Activated CD8-positive, alpha-beta memory T cell treated with anti-CD3 and anti-CD28 coated beads for 1 hour (primary cell): ENCODE measurements at places on chromosomes 13 and 19.

DNA sequence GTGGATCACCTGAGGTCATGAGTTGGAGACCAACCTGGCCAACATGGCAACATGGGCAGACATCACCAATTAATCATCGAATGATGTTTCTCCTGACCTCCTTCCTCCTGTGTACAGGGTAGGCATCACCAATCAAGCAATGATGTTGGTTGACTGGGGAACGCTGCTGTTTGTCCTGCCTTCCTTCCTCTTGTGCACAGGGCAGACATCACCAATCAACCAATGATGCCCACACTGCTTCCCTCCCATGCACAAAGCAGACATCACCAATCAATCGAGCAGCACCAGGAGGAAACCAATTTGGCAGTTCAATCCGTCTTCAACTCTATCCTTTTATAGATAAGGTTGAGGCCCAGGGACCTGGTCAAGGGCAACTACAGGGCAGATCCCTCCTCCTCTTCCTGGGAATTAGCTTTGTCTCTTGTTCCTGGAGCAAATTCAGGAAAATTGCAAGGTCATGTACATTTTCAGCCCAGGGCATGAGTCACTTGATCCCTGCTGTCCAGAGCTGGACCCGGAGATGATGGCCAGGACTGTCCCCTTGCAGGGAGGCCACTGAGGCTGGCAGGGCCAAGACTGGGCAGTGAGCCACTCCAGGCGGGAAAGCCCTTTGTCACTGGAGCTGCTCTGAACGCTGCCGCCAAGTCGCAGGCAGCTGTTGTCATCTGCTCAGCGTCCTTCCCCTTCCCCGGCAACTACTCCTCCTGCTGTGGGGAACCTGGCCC is 5.3 kb upstream of the CSNK1G2 start:
- no peak for DNase-seq

- no peak for DNase-seq
Observed at GRCh38 chr13:99883805-99884204, 87.8 kb downstream of the ZIC5 start.

GRCh38 chr13:84430015-84430414 is 547.7 kb upstream of the SLITRK1 start:
- no peak for DNase-seq

DNA sequence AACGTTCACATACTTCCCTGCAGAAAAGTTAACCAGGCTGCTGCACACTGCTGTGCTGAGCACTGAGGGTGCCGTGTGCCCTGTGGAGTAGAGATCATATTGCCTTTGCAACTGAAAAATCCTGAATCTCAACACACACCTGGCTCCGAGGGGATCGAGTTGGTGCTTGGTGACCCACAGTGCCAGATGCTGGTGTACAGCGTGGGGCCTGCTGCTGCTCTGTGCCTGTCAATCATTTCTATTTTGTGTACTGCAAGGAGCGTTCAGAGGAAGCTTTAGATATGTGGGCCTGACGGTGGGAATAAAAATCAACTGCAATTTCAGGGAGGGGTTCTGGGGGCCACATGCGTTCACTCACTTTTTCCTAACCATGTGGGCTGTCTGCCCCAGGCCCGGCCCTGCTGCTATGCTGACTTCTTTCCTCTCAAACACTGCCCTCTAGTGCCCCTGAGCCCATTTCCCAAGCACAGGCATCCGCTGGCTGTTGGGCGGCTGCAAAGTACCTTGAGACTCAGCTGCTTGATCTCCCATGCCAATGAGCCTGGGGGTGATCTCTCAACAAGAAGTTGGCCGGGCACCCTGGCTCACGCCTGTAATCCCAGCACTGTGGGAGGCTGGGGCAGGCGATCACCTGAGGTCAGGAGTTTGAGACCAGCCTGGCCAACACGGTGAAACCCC is 9.7 kb upstream of the LENG8 start:
- DNase-seq, result no peak

- DNase-seq, result no peak
Observed at GRCh38 chr13:114067886-114068651, 64.4 kb downstream of the RASA3 start.

- peak; percentile 64 for DNase-seq
Observed at GRCh38 chr13:30744056-30744680, 8.8 kb downstream of the ALOX5AP start.

- no peak for DNase-seq
Observed at GRCh38 chr13:24116131-24116530, 44.4 kb upstream of the SPATA13 start.

- no peak for DNase-seq
Observed at GRCh38 chr13:50720861-50721671, 122.4 kb downstream of the DLEU7 start.

DNA sequence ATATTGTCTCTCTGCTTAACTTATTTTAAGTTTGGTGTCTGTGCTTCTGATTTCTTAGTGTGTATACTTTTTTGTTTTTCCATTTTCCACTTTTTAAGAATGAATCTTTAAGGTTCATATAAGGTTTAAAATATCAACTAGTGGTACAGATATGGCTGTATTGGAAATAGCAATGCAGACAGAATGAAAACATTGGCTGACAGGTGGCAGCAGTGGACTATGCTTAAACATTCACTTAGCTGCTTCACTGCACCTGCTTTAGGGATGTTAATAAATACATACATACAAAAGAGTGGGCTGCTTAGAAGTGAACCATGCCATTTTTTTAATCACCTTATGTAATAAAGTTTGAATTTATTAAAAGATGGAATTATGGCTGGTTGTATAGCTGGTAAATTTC is 27.3 kb downstream of the TM9SF2 start:
- DNase-seq, result no peak

DNA sequence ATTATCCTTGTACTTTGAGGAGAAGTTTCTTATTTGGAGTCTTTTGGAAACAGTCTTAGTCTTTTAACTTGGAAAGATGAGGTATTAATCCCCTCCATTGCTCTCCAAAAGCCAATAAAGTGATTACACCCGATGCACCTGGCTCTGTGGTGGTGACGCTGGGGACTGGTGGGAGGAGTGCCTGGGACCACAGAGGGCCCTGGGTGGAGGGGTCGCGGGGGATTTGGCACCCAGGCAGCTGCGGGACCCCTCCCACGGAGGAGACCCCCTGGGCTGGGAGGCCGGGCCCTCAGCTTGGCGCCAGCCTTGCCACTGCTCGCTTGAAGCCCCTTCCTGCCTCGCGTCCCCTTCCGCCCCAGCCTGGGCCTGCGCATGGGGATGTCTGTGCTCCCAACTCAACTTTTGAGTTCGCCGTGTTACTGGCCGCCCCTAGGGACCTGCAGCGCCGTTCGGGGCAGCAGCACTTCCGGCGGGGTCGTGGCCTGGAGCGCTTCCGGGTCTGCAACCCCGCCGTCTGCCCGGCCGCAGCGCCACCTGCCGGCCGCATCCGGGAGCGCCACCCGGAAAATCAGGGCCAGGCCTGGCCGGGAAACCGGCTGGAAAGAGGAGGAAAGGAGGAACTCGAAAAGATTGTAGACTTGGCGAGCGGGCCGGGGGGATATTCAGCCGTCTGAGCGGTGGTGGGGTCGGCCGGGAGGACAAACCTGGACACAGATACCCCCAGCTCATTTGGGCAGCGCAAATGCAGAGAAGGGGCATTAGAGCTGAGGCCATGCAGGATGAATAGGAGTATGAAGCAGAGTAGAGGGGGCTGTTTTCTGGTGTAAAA is 8.4 kb downstream of the PEAK3 start:
- DNase-seq, result no peak

- DNase-seq, result no peak
Observed at GRCh38 chr19:57655443-57655842, 13.3 kb upstream of the ZSCAN4 start.

DNA sequence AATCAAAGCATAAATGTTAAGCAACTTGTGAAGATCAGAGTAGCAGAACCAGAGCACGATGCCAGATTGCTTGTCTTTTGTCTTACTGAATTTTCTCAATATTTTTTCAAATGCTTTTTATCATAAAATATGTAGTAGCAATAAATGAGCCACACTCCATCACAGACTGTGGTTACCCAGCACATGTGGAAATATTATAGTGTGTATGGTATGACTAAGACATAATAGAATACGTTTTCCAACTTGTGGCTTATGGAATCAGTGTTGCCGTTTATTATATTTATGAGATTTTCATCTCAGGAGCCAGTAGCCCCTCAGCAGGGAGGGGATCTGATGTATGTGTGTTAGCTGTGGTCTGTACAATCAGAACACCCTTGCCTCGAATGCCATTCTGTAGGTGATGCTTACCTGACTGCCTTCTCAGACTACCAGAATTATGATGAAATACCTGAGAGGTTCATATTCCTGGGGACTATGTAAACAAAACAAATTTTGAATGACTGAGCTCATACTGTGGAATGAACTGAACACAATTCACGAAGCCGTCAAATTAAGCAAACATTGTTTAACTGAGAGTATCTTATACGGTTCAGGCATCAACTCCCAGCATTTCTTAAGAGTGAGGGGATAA is 1.9 kb downstream of the SCEL start:
- DNase-seq, result no peak

DNA sequence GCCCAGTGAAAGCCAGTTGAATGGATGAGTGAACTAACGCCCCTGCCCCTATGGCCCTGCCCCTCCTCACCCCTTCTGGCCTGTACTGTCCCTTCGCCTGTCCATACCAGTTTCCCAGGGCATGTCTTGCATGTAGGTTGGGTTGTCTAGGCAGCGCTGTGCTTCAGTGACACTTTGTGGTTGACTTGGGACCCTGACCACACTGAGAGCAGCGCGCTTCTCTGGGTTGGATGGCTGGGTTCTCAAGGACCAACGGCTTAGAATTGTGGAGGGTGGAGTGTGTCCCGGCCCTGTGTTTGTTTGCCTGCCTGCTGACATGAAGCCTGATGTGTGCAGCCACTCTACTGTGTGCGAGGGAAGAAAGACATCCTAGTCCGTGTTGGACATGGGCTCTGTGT is 15.8 kb downstream of the GATAD2A start:
- no peak for DNase-seq

GRCh38 chr13:72456486-72456885 is 270.9 kb downstream of the MZT1 start:
- no peak for DNase-seq

GRCh38 chr13:77696006-77696878 is 1.2 kb upstream of the SLAIN1 start:
- no peak for DNase-seq

DNA sequence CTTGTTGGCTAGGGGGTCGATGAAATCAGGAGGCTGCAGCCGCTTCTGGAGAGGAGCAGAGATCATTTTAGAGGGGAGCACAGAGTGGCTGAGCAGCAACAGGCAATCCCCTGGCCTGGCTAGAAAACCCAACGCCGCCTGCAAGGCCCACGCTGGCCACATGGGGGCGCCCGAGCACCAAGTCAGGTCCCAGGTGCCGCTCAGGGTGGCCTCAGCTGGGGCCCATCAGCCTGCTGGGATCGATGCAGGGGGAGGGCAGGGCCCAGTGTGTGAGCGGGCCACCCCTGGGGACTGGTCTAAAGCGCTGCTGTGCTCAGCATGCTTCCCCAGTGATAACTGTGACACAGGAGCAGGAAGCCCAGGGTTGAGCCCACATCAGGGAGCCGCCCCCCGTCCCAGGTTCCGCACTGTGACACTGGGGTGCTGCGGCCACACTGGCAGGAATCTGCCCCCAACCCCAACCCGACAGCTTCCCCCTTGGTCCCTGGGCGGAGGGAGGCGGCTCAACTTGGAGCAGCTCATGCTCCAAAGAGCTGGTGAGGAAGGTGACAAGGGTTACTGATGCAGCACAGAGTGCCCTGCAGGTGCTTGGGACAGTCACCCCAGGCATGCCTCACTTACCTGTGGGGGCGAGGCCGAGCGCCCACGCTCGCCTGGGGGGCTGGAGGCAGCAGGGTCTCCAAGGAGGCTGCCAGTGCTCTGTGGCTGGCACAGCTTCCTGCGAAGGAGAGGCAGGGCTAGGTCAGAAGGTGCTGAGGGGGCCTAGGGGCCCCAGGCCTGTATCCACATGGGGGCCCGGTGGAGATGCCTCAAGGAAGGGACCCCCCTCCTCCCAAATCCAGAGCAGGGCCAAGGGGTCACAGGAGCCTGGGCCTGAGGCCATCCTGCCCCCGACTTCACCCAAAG is 13.3 kb upstream of the ISYNA1 start:
- peak; percentile 84 for DNase-seq

- DNase-seq, result no peak
Observed at GRCh38 chr19:40280608-40281221, 4.4 kb downstream of the AKT2 start.

DNA sequence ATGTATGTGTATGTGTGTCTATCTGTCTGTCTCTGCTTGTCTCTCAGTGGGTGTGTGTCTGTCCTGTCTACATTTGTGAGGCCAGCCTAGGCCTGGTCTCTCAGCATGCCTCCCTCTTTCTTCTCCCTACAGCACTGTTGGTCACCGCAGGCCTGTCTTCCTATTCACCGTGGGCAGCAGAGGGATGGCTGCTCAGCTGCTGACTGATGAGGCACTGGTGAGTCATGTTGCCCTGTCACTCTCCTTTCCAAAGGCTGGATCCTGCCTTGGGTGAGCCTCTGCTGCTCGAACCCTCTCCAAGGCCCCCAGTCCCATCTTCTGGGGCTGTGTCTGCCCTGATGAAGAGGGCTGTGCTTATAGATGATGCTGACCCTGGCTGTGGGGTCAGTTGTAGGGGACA is 6.3 kb downstream of the ZNF71 start:
- DNase-seq, result no peak

- peak; percentile 41 for DNase-seq
Observed at GRCh38 chr19:49896863-49897621, at the start of gene IL4I1. Gene IL4I1, minus strand, starts transcription at chr19:49896887. Its CDS starts 727 bp downstream, at chr19:49896160.

- DNase-seq, result no peak
Observed at GRCh38 chr13:51269039-51269438, 46.8 kb downstream of the FAM124A start.

DNA sequence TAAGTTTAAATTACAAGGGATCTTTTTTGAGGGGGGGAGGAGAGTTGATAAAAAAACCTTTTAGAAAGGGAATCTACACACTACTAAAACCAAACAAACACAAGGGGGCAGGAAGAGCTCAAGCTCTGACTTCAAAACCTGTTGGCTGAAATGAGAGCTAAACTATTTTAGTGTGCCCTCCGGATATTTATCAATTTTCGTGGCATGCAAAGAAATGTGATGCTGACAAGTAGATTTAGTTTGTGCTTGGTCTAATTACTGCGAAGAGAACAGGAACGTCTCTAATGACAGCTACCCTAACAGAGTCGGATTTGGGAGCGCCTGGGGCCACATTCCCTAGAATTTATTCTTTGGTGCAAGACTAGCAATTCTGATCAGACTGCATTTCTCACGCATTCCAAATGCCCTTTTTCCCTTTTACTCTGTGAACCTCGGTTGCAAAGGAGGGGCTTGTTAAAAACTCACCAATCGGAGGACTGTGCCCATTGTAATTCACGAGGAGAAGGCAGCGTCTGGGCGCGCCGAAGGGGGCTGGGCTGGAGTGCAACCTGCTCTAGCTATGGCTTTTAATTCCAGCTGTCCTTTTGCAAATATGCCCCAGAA is 802 bp upstream of the FREM2 start:
- DNase-seq, result no peak

GRCh38 chr19:50046649-50047503 is 21.1 kb downstream of the ZNF473 start:
- peak; percentile 45 for DNase-seq

GRCh38 chr13:22903301-22903700 is 277.5 kb upstream of the SGCG start:
- no peak for DNase-seq

- DNase-seq, result no peak
Observed at GRCh38 chr13:102236830-102237229, 165.0 kb downstream of the FGF14 start.

GRCh38 chr19:17125062-17125727 is 49.6 kb downstream of the MYO9B start:
- no peak for DNase-seq

GRCh38 chr13:28179974-28180373 is 41.6 kb downstream of the PAN3 start:
- no peak for DNase-seq
